ENCODE measurements at places on chromosomes 4 and X. TPM values are rescaled to one million over a fixed set of nuclear protein-coding genes. Genes with fewer than 3 reads are reported as not detected.

The DMRTC1 gene
- not detected for total RNA-seq

The VSIG1 gene
- 0.20 TPM for total RNA-seq

The SLC38A5 gene
- total RNA-seq, result 5.9 TPM

The PCDH19 gene
- total RNA-seq, result 3.5 TPM

The BCLAF3 gene
- 11.1 TPM for total RNA-seq

The CXCL8 gene
- total RNA-seq, result 15.5 TPM

The PLRG1 gene
- 47.2 TPM for total RNA-seq

DNA sequence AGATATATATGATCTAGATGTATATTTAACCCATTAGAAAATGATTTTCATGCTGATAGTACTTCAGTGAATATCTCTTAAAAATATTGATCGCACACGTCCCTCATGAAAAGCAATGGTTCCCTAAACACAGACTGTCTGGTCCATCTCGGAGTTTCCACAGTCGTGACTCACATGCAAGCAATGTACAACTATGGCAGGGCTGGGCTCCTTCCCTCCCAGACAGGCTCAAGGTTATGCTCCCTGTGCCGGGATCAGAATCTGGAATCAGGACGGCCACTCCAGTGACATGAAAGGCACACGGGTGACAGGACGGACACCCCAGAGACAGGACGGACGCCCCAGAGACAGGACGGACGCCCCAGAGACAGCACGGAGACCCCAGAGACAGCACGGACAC lies 40.2 kb upstream of the PPP2R3B start:
- DNase-seq, result no peak

GRCh38 chrX:129997086-129997485 lies 14.7 kb downstream of the BCORL1 start:
- no peak for DNase-seq

GRCh38 chr4:147582386-147583060 lies 34.7 kb upstream of the TMEM184C start:
- DNase-seq, result no peak

- no peak for DNase-seq
Observed at GRCh38 chr4:140212646-140213045, 58.7 kb upstream of the MAML3 start.

DNA sequence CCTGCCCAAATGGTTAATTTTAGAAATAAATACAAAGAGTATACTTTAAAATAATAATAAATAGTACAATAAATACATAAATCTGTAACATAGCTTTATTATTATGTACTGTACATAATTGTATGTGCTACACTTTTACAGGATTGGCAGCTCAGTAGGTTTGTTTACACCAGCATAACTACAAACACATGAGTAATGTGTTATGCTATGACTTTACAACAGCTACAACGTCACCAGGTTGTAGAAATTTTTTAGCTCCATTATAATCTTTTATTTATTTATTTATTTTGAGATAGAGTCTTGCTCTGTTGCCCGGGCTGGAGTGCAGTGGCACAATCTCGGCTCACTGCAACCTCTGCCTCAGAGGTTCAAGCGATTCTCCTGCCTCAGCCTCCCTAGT lies 31.8 kb downstream of the RNF150 start:
- DNase-seq, result no peak

GRCh38 chr4:177293208-177294033 lies 16.3 kb upstream of the NEIL3 start:
- no peak for DNase-seq

- no peak for DNase-seq
Observed at GRCh38 chr4:55838356-55838755, 15.1 kb upstream of the EXOC1 start.

GRCh38 chrX:135185795-135186443 lies 14.7 kb upstream of the CT55 start:
- DNase-seq, result no peak

DNA sequence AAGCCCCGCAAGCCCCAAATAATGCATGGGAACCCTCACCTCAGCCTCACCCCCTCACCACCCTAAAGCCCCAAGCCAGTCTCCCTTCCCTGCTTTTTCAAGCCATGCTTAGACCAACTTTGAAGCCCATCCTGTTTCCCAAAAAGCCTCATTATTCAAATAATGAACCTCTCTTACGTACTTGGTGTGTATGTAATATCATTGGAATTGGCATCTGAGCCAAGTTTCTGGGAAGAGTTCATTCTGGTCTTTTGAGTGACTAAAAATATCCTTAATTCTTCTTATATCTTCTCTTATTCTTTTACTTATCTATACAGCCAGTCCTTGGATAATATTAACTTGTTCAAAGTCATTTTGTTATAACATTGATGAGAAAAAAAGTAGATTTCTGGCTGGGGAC lies 875.8 kb upstream of the SLIT2 start:
- DNase-seq, result no peak

- no peak for DNase-seq
Observed at GRCh38 chrX:68048774-68049173, 384.5 kb downstream of the OPHN1 start.

GRCh38 chr4:62023633-62024032 lies 823.5 kb downstream of the ADGRL3 start:
- DNase-seq, result no peak

- DNase-seq, result no peak
Observed at GRCh38 chr4:55346851-55347255, 811 bp downstream of the SRD5A3 start.

DNA sequence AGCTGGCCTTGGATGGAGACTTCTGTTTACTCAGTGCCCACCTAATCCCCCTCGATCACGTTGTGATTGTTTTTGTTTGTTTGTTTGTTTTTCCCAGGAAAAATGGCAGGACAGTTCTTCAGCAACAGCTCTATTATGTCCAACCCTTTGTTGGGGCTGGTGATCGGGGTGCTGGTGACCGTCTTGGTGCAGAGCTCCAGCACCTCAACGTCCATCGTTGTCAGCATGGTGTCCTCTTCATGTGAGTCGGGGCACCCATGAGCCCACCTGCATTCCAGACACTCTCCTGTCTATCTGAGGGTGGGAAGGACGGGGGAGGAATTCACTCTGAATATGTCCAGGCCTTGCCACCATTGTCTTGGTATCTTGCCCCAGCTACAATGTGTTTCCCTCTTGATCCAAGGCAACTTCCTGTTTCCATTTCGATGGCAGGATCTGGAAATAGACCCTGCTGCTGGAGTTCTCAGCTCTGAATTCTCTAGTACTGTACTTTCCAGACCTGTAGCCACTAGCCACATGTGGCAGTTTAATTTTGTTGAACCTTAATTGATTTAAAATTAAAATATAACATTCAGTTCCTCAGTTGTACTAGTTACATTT lies 10.5 kb downstream of the SLC34A2 start:
- no peak for DNase-seq

GRCh38 chrX:9466124-9466495 lies 1.3 kb downstream of the TBL1X start:
- peak; percentile 2 for DNase-seq

GRCh38 chrX:108420481-108420880 lies 17.7 kb downstream of the COL4A6 start:
- DNase-seq, result no peak

- no peak for DNase-seq
Observed at GRCh38 chr4:128782076-128782715, 27.3 kb upstream of the JADE1 start.

- DNase-seq, result no peak
Observed at GRCh38 chrX:129797251-129797906, 17.6 kb downstream of the SASH3 start.

GRCh38 chrX:129762448-129762847 lies 17.3 kb upstream of the SASH3 start:
- DNase-seq, result no peak

DNA sequence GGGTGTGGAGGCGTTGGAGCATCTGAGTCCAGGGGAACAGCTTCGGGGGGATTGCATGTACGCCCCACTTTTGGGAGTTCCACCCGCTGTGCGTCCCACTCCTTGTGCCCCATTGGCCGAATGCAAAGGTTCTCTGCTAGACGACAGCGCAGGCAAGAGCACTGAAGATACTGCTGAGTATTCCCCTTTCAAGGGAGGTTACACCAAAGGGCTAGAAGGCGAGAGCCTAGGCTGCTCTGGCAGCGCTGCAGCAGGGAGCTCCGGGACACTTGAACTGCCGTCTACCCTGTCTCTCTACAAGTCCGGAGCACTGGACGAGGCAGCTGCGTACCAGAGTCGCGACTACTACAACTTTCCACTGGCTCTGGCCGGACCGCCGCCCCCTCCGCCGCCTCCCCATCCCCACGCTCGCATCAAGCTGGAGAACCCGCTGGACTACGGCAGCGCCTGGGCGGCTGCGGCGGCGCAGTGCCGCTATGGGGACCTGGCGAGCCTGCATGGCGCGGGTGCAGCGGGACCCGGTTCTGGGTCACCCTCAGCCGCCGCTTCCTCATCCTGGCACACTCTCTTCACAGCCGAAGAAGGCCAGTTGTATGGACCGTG lies 2.2 kb downstream of the AR start:
- no peak for DNase-seq

GRCh38 chr4:158728236-158728635 lies 5.0 kb upstream of the PPID start:
- no peak for DNase-seq

GRCh38 chr4:10315638-10316037 lies 141.6 kb downstream of the ZNF518B start:
- no peak for DNase-seq

DNA sequence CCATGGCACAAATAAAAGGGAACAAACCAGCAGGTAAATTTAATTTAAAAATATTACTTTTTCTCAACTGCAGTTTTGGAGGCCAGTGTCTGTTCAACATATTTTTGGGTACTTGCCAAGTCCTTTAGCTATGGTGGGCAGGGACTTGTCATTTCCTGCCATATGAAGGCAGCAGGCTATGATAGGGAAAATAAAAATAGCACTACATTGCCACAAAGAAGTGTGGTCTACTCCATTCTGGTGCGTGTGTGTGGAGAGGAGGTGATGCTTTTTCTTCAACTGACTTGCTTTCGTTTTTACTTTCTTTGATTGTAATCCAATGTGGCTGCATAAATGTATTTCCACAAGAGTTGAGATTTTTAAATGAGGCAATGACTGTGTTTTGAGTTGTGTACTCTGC lies 17.2 kb downstream of the GPR174 start:
- DNase-seq, result no peak

DNA sequence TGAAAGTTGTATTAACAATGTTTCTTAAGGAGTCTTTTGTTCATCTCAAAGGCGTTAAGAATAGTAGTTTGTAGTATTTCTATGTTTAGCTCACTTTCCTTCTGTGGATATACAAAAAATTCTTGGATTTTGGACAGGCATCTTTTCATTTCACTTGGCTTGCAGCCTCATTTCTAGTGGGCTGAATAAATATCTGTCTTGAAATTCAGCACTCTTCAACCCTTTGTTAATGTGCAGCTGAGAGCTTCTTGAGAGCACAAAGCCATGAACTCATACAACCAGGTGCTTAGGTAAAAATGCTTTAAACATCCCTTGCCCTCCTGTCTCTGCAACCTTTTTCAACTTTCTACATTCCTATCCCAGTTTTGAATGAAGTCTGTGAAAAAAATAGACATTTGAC lies 1003.2 kb downstream of the C4orf33 start:
- no peak for DNase-seq

DNA sequence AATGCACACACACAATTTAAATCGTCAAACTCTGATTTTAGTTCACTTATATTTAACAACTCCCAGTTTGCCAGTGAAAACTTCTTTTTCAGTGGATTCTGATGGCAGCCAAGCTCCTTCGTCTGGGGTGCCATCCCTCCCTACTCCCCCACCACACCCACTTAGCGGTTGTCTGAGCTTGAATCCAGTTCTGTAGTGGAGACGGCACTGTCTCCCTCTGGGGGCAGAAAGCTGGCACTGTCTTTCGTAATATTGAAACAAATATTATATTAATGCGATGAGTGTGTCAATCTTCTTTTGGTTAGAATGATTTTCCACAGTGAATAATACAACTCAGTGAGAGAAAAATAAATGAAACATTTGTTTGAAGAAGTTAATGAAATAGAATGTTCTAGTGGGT lies 5.4 kb downstream of the MEPE start:
- no peak for DNase-seq

- peak; percentile 12 for DNase-seq
Observed at GRCh38 chr4:159103384-159103990, 608 bp downstream of the RAPGEF2 start.

- no peak for DNase-seq
Observed at GRCh38 chr4:142832022-142832421, 14.1 kb downstream of the INPP4B start.

DNA sequence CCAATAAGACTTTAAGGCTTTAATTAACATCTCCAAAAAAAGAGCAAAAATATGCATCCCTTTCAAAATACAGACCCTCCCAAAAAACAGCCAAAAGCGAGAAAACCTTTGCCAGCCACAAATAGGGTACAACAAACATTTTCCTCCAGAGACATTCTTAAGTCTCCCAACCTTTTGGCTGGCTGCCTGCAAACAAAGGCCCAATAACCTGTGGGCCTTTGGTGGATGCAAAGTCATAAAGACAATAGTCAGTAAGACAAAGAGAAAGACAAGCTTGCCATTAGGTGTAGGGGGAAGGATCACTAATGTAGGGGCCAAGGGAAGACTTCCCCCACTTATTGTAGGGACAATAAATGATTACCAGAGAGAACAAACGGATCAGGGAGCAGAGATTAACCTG lies 215.5 kb upstream of the ZFP42 start:
- DNase-seq, result no peak

GRCh38 chr4:173318648-173319211 lies 15.4 kb downstream of the HMGB2 start:
- peak; percentile 7 for DNase-seq

- no peak for DNase-seq
Observed at GRCh38 chr4:24256547-24256946, 327.8 kb downstream of the DHX15 start.

- DNase-seq, result no peak
Observed at GRCh38 chrX:135480076-135480475, 40.4 kb upstream of the INTS6L start.
